ENCODE measurements at places on chromosomes 13 and 19.

DNA sequence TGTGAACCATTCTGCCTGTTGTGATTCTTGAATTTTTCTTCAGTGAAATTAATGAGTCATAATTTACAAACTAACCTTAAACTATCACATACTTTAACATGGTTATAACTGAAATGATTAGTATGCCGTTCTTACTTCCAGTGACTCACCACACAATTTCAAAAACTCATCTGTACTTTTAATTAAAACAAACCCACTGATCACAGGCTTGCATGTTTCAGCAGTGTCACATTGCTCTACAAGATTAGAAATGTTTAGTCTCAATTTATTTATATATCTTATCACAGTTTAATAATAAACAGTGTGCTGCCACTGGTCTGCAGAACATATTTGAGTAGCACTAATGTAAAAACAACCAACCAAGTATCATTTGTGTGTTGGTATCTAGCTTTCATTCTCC lies 2227.9 kb upstream of the PCDH20 start:
- no peak for DNase-seq

DNA sequence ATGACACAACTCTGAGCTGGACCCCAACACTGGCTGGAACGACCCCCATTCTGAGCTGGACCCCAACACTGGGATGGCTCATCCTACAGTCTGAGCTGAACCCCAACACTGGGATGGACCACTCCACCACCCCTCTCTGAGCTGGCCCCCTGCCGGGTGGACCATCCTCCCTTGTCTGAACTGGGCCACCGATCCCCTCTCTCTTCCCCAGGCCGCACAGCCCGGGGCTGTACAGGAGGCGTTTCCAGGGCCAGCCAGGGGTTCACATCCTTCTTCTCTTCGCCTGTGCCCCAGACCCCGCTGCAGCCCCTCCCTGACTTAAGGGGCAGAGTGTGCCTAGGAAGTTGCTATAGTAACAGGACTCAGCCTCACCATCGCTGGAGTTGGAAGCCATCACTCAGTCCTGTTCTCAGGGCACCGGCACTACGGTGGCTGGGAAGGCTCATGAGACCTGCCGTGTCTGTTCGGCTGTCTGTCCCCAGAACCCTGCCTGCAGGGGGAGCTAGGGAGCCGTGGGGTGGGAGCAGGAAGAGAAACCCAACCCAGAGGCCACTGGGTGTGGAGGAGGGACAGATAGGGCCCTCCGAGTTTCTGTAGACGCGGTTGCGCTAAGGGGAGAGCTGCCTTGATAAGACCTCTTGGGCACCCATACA lies 3.7 kb downstream of the PRKACA start:
- no peak for DNase-seq

DNA sequence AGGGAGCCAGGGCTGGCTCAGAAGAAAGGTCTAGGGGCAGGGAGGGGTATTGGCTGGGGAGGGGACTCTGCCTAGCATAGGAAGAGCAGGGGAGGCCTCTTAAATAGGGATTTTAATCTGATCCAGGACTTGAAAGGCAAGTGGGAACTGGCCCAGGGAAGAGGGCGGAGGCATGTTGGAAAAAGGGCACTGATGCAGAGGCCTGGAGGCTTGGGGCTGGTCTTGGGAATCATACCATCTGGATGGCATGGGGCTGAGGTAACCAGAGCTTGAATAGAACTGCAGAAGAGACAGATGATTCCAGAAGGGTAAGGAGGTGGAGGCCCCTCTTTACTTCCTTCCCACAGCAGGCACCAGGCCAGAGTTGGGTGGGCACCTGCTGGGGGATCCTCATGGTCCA lies 29.1 kb downstream of the CERS4 start:
- DNase-seq = no peak

- DNase-seq = no peak
These were observed 71.2 kb downstream of the ING1 start for GRCh38 chr13:110784704-110785103.

- no peak for DNase-seq
These were observed 1.0 kb upstream of the ZBTB32 start for GRCh38 chr19:35703343-35703742.

DNA sequence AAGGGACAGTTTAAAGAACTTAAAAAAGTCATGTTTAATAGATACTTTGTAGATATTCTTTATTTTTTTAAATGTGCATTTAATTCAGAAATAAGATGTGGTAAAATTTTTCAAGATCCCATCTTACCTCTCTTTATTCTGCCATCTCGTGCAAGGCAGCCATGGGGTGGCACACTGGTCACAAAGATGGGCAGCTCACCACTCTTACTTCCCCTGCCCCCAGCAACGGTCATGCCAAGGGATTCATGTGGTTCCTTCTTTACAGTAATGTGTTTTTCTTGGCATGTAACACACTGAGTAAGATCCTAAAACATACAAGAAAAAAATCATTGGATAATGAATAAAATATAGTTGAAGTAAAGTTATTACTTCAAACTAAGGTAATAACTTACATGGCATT lies 64.2 kb downstream of the LNX2 start:
- DNase-seq = no peak

GRCh38 chr13:64457976-64458375 lies 2772.2 kb downstream of the PCDH9 start:
- no peak for DNase-seq

DNA sequence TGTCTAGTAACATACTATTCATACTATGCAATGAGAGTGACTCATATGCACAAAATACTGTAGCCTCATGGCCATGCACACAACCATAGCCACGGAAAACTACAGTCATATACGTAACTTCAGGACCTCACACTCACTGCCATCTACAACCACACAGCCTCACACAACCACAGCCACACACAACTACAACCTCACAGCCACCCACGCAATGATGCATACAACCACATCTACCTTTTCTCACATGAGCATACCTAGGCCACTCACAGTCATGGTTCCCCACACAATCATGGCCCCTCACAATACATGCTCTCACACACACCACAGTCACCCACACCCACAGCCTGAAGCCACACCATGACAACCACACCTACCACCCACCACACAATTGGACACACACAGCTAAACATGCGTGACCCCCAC lies 8.7 kb upstream of the TNFSF14 start:
- DNase-seq = no peak

GRCh38 chr13:53100394-53101063 lies 71.9 kb downstream of the OLFM4 start:
- no peak for DNase-seq

DNA sequence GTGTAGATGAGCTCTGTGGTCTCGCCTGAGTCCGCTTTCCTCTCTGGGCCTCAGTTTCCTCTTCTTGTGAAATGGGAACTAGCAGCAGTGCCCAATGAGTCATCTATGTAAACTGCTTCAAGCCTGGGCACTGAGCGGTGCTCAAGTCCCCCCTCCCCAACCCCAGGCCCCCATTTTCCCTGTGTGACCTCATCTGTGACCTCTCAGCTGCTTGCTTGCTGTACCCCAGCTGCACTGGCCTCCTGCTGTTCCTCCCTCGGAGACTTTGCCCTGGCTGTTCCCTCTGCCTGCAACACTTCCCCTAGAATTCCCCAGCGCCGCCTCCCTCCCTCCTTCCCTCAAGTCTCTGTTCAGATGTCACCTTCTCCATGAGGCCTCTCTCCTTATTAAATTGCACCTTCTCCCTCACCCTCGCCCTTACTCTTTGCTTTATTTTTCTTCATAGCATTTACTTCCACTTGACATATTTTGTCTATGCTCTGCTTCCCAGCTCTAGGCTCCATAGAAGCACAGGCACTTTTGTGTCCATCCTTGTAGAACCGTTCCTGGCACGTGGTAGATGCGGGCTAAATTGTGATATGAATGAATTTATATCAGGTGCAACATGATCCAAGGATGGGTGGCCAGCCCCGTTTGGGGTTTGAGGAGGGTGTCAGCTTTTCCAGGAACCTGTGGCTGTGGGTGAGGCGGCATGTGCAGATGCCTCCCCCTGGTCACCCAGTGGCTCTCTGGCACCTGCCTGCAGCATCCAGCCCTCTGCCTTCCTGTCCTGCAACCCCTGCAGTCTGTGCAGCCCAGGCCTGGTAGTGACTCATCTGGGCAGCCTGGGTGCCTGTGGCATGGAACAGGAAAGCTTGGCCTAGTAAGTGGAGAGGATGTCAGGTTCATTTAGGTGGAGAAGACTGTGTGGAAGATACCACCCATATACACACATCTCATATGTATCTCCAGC lies 26.3 kb downstream of the SIPA1L3 start:
- DNase-seq = no peak

- no peak for DNase-seq
These were observed 21.0 kb upstream of the SPRY2 start for GRCh38 chr13:80361883-80362327.

DNA sequence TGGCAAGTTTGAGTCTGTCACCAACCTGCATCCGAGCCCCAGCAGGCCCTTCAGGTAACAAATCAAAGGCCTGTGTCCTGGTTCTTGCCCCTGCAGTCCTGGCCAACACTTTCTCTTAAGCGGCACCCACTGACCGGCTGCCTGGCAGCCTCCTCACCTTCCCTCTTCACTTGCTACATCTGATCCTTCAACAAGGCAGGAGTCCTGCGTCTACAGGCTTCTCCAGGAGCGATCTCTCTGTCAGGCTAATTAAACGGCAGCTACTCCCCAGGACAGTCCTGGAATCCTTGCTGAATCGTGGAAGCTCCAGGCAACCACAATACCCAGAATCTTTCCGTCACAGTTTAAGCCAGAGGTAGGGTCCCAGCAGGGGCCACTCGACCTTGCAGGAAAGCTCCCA lies 41.1 kb upstream of the GAS6 start:
- DNase-seq = no peak

- no peak for DNase-seq
These were observed 18.6 kb upstream of the C13orf46 start for GRCh38 chr13:113992276-113993005.

- no peak for DNase-seq
These were observed 421.0 kb upstream of the KLF12 start for GRCh38 chr13:74555276-74555625.

DNA sequence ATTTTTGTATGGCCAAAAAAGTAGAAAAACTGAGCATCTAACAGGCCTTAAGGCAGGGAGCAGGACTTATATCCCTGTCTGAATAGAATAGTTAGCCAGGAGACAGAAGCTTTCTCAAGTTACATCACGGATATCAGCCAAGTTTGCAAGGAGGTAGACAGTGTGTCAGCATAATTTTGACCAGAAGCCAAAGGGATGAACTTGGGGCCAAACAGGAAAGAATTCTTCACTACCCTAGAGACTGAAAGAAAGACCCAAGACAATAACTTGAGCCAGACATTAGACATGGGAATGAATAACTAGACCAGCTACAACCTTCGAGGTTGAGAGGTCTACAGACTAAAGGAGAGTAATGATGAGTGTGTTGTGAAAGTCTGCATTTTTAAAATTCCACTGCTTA lies 48.1 kb upstream of the PCDH9 start:
- no peak for DNase-seq

DNA sequence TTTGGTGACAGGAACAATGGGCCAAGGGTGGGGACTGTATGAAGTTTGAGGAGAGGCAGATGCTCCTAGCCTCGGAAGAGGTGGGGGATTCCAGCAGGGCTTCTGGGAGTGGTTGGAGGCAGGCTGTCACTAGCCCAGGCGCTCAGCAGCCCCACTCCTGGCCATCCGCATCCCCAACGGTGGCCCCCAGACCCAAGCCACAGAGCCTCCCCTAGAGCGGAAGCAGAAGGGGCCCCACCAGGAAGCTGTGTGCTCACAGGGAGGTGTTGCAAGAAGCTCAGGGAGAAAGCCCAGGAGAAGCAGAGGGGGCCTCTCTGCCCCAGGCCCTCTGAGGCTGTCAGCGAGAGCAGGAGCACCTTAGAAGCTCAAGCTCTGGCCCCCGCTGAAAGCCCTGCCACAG lies 8.3 kb downstream of the PRAM1 start:
- DNase-seq = no peak

GRCh38 chr19:12913011-12913561 lies 6.0 kb downstream of the SYCE2 start:
- DNase-seq = no peak

GRCh38 chr19:14061751-14062557 lies at the start of gene PALM3:
Gene PALM3, minus strand, starts transcription at chr19:14062076. Its CDS starts 96 bp downstream, at chr19:14061980.
- no peak for DNase-seq

GRCh38 chr19:16619457-16619856 lies 8.5 kb downstream of the MED26 start:
- no peak for DNase-seq

DNA sequence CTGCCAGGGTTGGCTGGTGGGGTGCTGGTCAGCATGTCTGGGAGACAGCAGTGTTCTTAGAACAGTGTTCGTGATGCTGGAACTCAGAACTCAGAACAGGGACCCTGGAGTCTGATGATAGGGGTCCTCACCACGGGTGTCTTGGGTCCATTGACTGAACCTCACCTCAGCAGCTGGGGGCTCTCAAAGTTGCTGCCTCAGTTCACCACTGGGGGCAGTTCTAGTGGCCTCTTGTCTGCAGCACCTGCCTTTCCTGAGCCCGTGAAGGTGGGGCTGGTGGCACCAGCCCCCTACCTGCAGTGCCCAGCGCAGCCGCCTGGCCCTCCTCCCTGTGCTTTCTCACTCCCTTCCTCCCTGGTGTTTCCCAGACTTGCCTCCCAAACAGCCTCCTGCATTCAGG lies 28.5 kb downstream of the SAFB start:
- no peak for DNase-seq

DNA sequence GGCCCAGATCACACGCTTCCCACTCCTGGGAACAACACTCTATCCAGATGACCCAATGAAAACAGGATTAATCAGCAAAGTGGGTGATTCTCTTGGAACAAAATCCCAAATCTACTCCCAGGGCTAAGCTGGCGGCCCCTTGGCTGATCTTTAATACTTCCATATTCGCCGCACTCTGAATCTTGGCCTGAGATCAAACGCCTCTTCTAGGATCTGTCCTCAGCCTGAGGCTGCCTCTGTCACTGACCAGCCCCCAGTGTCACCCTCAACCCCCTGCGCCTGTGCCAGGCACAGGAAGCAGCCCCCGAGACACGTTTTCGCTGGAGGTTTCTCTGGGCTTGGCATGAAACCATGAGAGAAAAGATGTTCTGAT lies 2.4 kb upstream of the CTXN1 start:
- no peak for DNase-seq

GRCh38 chr19:6531956-6532243 lies 1.1 kb downstream of the TNFSF9 start:
- DNase-seq = no peak

DNA sequence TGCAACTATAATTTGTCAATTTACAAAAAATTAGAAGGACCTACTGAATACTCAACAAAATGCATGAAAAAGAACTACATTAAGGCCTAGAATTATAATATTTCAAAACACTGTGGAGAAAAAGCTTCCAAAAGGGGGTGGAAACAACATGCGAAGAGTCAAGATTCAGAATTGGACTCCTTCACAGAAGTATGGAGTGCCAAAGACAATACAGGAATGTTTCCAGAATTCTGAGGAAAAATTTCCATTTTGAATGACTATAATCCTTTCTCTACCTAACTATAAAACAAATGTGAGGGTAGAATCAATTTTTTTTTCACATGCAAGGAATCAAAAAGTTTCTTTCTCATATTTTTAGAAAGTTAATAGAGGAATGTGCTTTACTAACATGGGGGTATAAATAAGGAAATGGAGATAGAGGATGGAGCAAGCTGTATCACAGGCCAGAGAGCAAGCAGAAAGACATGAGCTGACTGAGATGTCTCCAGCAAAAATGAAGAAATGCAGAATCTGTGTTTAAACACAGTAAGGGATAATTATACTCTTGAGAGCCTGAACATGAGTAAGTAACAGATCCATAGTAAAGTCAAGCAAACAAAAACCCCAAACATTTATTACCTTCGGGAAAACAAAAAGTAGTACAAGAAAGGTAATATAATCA lies 39.5 kb upstream of the SMAD9 start:
- no peak for DNase-seq

All from stimulated activated CD8-positive, alpha-beta memory T cell treated with anti-CD3 and anti-CD28 coated beads, Interleukin-4, amount 100 ng/mL, for 1 hour (primary cell).